ENCODE measurements at places on chromosomes 4 and X. TPM values are rescaled to one million over a fixed set of nuclear protein-coding genes. Genes with fewer than 3 reads are reported as not detected.
A peak's percentile ranks its signal among the peaks of the same experiment; 100 is the strongest.

- no peak for DNase-seq
These were observed 558.5 kb downstream of the IL15 start for GRCh38 chr4:142194905-142195304.

GRCh38 chrX:107711521-107712181, 63.9 kb downstream of the TSC22D3 start:
- no peak for DNase-seq

DNA sequence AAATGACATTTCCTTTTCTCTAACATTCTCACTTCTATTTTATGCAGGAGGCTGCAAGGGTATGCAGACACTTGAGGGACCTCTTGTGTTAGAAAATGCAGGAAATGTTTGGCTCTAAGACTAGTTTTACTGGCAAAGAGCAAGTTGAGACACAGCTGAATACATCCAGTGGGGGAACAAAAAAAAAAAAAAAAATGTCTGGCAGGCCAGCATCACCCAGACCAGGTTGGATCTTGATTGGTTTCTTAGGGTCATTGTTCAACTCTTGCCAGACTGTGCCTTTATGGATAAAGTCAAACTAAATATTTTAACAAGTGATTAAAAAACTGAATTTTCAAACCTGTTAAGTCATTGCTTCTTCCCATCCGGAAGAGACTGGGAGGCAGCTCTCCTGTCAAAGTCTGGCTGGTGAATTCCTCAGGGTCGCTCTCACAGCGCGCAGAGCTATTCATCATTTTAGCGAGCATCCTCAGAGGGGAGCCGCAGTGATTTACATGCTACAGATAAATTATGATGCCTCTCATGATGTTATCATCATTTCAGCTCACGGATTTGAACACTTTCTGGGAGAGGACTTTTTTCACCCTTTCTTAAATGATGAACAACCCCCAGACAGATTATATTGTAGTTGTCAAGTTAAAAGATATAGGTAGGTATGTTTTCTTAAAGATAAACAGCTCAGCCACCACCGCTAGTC, 23.6 kb upstream of the PACRGL start:
- DNase-seq = no peak

EDA gene
- 1.6 TPM for total RNA-seq

- no peak for DNase-seq
These were observed 69.5 kb downstream of the IL15 start for GRCh38 chr4:141705747-141706377.

- peak; percentile 85 for DNase-seq
These were observed 93.6 kb upstream of the RASGEF1B start for GRCh38 chr4:81565142-81565870.

DNA sequence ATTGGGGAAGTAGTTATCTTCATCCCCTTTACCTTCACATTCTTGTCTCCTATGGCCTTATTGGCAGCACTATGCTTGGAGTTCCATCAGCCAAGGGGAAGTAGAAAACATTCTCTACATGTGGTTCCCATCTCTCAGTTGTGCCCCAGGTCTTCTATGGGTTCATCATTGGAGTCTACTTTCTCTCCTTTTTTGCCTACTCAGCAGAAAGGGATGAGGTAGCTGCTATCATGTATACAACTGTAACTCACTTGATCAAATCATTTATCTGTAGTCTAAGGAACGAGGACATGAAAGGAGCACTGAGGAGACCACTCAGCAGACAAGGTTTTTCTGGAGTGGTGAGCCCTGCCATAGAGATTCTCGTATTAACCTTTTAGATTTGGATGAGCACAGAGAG, 119.0 kb upstream of the OR13H1 start:
- DNase-seq = no peak
